A673 (cell line): ENCODE measurements at places on chromosomes 5 and 9.

GRCh38 chr5:96807075-96807654, 580 bp downstream of the ERAP1 start:
- no peaks in the 10 kb centered on the region for H3K27me3 ChIP-seq
- H3K36me3 ChIP-seq: no peaks in the 10 kb centered on the region
- peaks cover 5% of the 10 kb centered on the region for H3K4me1 ChIP-seq
- H3K27ac ChIP-seq: peak overlapping the region; percentile 96

- no peaks in the 10 kb centered on the region for H3K36me3 ChIP-seq
- H3K4me1 ChIP-seq: no peaks in the 10 kb centered on the region
- no peaks in the 10 kb centered on the region for H3K27me3 ChIP-seq
- H3K4me3 ChIP-seq: no peak overlapping the region
These were observed 548.8 kb upstream of the IZUMO3 start for GRCh38 chr9:25094518-25094917.

DNA sequence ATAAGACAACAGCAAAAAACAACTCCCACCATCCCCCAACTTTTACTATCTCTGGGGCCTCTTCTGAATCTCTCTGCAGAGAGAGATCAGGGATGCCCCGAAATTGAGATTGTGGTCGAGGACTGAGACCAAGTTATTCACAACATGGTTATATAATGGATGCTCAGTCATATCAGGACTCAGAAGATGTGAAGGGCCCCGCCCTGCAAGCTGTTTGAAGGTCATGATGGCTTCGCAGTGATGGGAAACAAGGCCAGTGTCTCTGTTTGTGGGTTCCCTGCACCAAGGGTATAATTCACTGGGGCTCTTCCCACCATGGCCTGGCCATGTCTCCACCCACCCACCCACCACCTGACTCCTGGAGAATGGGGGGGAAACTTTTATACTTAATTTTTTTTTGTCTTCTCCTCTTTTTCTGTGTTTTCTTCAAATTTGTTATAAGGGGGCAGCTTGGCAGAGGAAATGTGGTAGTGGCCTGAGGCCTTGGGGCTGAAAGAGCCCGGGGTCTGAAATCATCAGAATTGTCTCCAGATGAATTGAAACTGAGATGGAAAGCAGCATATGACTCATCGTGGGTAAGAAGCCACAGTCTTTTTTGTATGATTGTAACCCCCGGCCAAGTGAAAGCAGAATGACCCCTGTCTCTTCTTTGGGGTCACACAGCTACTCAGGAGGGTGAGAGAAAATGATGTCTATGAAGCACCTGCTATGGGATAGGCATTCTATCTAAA, 15.0 kb upstream of the TEX48 start:
- H3K27ac ChIP-seq: no peak overlapping the region
- no peaks in the 10 kb centered on the region for H3K36me3 ChIP-seq
- H3K4me1 ChIP-seq: no peaks in the 10 kb centered on the region
- H3K27me3 ChIP-seq: no peaks in the 10 kb centered on the region

DNA sequence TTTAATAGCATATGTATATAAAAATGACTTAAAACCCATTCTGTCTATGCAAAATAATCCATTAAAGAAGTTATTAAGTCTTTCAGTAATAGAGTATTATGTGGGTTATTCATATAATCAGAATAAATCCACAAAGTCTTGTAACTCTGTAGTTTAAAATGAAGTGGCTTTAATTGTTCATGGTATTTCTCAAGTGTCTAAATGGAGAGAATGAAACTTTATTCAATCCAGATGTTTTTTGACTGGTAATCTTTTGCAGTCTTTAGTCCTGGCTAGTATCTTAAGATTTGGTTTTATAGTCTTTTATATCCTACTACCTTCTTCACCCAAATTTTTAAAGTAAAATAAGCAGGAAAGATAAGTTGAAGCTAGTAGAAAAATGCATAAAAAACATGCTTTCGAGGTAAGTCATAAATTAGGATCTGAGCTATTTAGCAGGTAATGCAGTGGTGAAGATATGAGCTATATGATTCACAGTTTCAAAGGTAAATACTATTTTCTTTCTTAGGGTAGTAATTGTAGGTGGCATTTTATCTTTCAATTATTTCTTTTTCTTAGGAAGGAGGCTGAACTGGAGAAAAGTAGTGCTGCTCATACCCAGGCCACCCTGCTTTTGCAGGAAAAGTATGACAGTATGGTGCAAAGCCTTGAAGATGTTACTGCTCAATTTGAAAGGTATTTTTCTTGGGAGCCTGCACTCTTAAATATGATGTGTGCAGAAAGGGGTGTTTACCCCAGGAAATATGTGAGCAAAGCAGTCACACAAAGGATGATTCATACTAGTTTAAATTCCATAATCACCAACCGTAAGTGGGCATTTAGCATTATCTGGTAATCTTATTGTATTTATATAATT, 17.9 kb downstream of the HMMR start:
- peaks cover 72% of the 10 kb centered on the region for H3K36me3 ChIP-seq
- H3K4me1 ChIP-seq: no peaks in the 10 kb centered on the region
- no peak overlapping the region for H3K27ac ChIP-seq

- no peak overlapping the region for H3K4me3 ChIP-seq
- no peak overlapping the region for H3K27ac ChIP-seq
- no peaks in the 10 kb centered on the region for H3K36me3 ChIP-seq
- H3K4me1 ChIP-seq: peaks cover 4% of the 10 kb centered on the region
- DNase-seq: peak; percentile 59
These were observed 363.8 kb downstream of the ARL15 start for GRCh38 chr5:53946405-53947100.

DNA sequence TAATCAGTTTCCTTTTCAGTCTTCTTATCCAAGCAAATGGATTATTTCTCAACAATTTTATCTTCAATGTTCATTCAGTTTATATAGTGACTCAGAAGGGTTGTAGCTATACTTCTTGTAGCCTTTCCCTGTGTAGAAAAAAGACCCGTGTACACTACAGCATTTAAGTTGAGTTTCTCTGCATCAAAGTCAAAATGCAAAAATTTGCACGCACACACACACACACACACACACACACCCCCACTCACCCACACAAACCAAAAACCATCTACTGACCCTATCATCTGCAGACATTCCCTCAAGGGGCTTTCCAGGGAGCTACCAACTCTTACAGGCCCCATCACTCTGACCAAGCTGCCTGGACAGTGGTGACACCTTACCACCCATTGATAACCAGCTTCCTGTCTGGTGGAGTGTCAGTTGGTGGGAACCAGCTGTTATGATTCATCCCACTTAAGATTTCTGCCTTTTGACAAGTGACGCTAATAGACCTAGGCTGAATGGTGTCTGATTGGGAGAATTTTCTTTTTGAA, 12.2 kb upstream of the ELL2 start:
- no peak overlapping the region for H3K27ac ChIP-seq
- H3K36me3 ChIP-seq: no peaks in the 10 kb centered on the region
- H3K4me1 ChIP-seq: peaks cover 4% of the 10 kb centered on the region
- H3K27me3 ChIP-seq: no peaks in the 10 kb centered on the region
- no peak overlapping the region for H3K4me3 ChIP-seq

- peak; percentile 41 for DNase-seq
- peaks cover 4% of the 10 kb centered on the region for H3K27me3 ChIP-seq
- no peaks in the 10 kb centered on the region for H3K4me1 ChIP-seq
- H3K27ac ChIP-seq: no peak overlapping the region
These were observed 176.9 kb downstream of the PALM2AKAP2 start for GRCh38 chr9:109956717-109957440.

DNA sequence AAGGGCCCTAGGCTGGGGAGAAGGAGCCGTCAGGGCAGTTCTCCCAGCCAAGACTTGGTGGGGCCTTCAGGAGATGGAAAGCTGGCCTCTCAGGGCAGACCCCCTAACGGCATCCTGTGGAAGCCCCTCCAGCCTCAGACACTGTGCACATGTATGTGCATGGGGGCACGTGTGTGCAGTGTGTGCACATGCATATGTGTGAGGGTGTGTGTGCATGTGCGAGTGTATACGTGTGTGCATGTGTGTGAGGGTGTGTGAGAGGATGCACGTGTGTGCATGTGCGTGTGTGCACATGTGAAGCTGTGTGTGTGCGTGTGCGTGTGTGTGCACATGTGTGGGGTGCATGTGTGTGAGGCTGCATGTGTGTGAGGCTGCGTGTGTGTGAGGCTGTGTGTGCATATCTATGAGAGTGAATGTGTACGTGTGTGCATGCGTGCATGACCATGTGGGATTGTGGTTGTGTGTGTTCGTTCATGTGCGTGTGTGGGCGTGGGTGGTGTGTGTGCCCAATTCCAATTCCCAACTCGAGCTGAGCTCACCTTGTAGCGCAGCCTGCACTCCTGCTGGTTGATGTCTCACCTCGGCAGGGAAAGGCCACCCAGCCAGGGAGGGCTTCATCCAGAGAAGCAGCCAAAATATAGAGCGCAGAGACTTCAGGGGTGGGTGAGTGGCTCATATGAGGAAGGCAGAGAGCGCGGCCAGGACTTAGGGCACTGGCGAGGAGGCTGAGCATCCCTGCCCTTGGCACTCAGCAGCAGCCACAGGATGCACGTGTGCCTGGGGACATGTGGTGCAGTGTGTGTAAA, 142.7 kb upstream of the PPP1R26 start:
- no peak for DNase-seq
- H3K4me3 ChIP-seq: no peak overlapping the region
- H3K36me3 ChIP-seq: no peaks in the 10 kb centered on the region
- peak overlapping the region; percentile 41 for H3K27ac ChIP-seq
- no peaks in the 10 kb centered on the region for H3K27me3 ChIP-seq

GRCh38 chr5:141529873-141530272, 41.0 kb downstream of the PCDHGC5 start:
- peak overlapping the region; percentile 22 for H3K27ac ChIP-seq
- no peak overlapping the region for H3K4me3 ChIP-seq
- H3K36me3 ChIP-seq: peaks cover 39% of the 10 kb centered on the region
- no peak for DNase-seq

- H3K4me1 ChIP-seq: no peaks in the 10 kb centered on the region
- H3K36me3 ChIP-seq: no peaks in the 10 kb centered on the region
- H3K27ac ChIP-seq: no peak overlapping the region
These were observed 225.7 kb downstream of the CACNA1B start for GRCh38 chr9:138103111-138103848.

DNA sequence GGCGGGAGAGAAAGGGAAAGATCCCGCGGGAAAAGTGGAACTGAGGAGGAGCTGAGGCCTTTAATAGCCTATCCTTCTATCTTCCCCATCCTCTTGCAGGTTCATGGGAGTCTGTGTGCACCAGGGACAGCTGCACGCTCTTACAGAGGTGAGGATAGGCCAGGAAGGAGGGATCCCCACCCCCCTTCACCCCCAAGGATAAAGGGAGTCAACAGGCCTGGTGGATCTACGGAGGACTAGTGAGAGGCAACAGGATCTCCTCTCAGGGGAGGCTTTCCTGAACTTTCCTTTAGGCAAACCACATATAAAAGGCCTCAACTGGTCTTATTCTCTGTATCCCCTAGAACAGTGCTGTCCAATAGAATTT, 1.1 kb downstream of the TESK1 start:
- no peaks in the 10 kb centered on the region for H3K4me1 ChIP-seq
- H3K27me3 ChIP-seq: no peaks in the 10 kb centered on the region
- peaks cover 11% of the 10 kb centered on the region for H3K36me3 ChIP-seq
- no peak for DNase-seq
- peak overlapping the region; percentile 79 for H3K4me3 ChIP-seq

- H3K27ac ChIP-seq: no peak overlapping the region
- DNase-seq: peak; percentile 84
- H3K4me1 ChIP-seq: no peaks in the 10 kb centered on the region
- H3K4me3 ChIP-seq: no peak overlapping the region
- H3K36me3 ChIP-seq: no peaks in the 10 kb centered on the region
These were observed 59.5 kb downstream of the HSPA4 start for GRCh38 chr5:133111299-133111698.

GRCh38 chr5:59065554-59065953, 482.7 kb downstream of the RAB3C start:
- H3K27me3 ChIP-seq: no peaks in the 10 kb centered on the region
- H3K4me1 ChIP-seq: peaks cover 9% of the 10 kb centered on the region
- no peak overlapping the region for H3K4me3 ChIP-seq

DNA sequence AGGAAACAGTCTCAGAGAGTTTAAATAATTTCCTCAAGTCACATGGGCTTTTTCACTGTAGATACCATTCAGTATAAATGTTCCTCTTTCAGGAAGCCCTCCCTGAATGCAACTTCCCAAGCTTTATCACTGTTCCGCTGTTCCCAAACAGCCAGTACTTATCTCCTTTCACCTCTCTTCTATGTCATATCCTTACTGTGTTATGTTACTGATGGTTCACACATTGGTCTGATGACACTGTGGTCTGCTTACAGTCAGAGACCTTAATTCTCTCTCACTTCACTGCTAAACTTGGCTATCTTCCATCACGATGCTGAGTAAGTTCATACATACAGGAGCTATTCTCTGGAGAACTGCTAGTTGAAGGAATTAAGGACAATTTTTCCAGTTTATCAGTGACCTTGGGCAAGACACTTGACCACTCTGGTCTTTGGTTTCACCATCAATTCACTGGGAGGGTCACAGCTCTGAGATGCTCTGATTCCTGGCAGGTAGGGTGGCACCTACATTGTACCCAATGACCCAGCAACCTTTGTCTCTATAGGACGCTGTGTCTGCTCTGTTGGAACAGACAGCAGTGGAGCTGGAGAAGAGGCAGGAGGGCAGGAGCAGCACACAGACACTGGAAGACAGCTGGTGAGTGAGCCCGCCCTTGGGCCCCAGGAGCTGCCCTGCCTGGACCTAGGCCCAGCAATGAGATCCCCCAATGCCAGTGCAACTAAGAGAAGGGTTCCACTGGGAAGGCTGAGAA, 42.1 kb upstream of the RARS1 start:
- no peaks in the 10 kb centered on the region for H3K36me3 ChIP-seq
- no peak overlapping the region for H3K4me3 ChIP-seq
- H3K4me1 ChIP-seq: no peaks in the 10 kb centered on the region

DNA sequence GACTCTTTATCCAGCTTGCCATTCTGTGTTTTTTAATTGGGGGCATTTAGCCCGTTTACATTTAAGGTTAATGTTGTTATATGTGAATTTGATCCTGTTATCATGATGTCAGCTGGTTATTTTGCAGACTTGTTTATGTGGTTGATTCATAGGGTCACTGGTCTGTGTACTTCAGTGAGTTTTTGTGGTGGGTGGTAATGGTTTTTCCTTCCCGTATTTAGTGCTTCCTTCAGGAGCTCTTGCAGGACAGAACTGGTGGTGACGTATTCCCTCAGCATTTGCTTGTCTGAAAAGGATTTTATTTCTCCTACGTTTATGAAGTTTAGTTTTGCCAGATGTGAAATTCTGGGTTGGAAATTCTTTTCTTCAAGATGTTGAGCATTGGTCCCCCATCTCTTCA, 381.1 kb downstream of the MAN2A1 start:
- H3K36me3 ChIP-seq: no peaks in the 10 kb centered on the region
- no peak overlapping the region for H3K4me3 ChIP-seq
- DNase-seq: no peak
- no peaks in the 10 kb centered on the region for H3K27me3 ChIP-seq

DNA sequence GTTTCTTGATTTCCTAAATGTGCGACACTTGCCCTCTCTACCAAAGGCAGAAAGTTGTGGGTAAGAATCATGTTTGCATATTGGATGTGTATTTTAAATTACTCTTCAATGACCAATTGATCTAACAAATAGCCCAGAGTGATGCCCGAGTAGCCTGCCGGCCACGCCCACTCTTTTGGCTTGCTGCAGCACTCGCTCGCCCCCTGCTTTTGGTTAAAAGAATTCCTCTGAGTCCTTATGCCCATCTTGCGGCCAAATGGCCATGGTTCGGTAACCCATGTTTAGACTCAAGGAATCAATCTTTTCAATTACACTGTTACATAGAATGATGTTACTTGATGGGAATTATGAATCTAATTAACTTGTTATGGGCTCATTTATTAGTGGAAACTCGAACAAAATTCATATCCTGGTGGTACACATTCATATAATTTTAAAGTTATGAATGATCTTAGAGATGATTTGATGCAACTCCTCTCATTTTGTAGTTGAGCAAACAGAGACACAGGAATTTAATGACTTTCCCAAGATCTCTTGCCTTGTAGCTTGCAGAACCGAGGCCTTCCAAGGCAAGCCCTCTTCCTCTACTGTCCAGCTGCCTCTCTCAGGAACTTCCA, 36.5 kb downstream of the PPIC start:
- no peak overlapping the region for H3K4me3 ChIP-seq
- H3K27me3 ChIP-seq: no peaks in the 10 kb centered on the region
- H3K27ac ChIP-seq: no peak overlapping the region
